ENCODE measurements at places on chromosomes 16 and 17. TPM values are rescaled to one million over a fixed set of nuclear protein-coding genes. Genes with fewer than 3 reads are reported as not detected.

- H3K27me3 ChIP-seq = no peaks in the 10 kb centered on the region
- H3K27ac ChIP-seq = no peak overlapping the region
- no peak overlapping the region for H3K4me3 ChIP-seq
Observed at GRCh38 chr17:42873315-42873714, 22.3 kb downstream of the AOC3 start.

DNA sequence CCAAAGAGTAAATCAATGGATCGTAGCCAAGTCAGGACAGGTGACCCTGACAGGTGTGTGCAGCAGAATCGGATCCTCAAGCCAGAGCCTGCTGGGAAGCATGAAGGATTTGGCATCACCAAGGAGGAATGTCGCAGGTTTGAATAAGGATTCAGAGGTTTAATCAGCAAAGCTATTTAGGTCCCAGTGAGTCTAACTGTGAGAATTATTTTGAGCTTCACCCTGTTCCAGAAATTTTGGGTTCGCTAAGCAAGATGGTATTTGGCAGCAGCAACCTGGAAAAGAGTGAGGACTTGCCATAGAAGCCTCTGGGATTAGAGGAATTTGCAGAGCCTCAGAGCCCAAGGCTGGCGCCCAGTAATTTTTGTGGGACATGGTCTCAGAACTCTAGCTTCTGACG is 173.0 kb downstream of the CCDC182 start:
- no peaks in the 10 kb centered on the region for H3K4me1 ChIP-seq
- no peak overlapping the region for H3K27ac ChIP-seq
- H3K36me3 ChIP-seq = no peaks in the 10 kb centered on the region
- DNase-seq = no peak
- H3K4me3 ChIP-seq = no peak overlapping the region

DNA sequence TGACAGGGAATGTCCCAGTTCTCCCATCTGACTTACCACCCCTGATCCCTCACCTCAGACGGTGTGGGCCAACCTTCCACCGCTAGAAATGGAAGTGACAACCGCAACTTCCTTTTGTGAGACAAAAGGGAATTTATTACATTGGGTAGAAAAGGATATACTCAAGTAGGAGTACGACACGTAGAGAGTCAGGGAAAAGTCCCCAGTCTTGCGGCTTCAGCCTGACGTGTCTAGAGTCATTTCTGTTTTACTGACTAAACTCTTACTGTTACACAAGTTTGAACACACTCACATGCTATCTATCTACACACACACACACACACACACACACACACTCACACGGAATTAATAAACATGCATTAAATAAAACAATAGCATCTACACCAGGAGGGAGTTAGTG is 178.9 kb downstream of the COPRS start:
- no peaks in the 10 kb centered on the region for H3K27me3 ChIP-seq
- no peak for DNase-seq
- H3K4me3 ChIP-seq = no peak overlapping the region
- no peaks in the 10 kb centered on the region for H3K4me1 ChIP-seq
- H3K27ac ChIP-seq = no peak overlapping the region
- no peaks in the 10 kb centered on the region for H3K36me3 ChIP-seq

GRCh38 chr17:70653850-70654249 is 484.5 kb downstream of the KCNJ2 start:
- no peaks in the 10 kb centered on the region for H3K36me3 ChIP-seq
- DNase-seq = no peak
- H3K4me3 ChIP-seq = no peak overlapping the region
- H3K4me1 ChIP-seq = no peaks in the 10 kb centered on the region

GRCh38 chr17:57045868-57046704 is 39.0 kb upstream of the AKAP1 start:
- no peak for DNase-seq
- H3K36me3 ChIP-seq = no peaks in the 10 kb centered on the region
- peaks cover 6% of the 10 kb centered on the region for H3K27me3 ChIP-seq
- no peak overlapping the region for H3K27ac ChIP-seq
- H3K4me1 ChIP-seq = no peaks in the 10 kb centered on the region

- no peak overlapping the region for H3K4me3 ChIP-seq
- no peaks in the 10 kb centered on the region for H3K4me1 ChIP-seq
- no peak overlapping the region for H3K27ac ChIP-seq
- H3K27me3 ChIP-seq = no peaks in the 10 kb centered on the region
Observed at GRCh38 chr16:12752159-12752558, 51.5 kb downstream of the CPPED1 start.

- no peak overlapping the region for H3K27ac ChIP-seq
- H3K4me3 ChIP-seq = no peak overlapping the region
- H3K4me1 ChIP-seq = peaks cover 47% of the 10 kb centered on the region
Observed at GRCh38 chr17:17944743-17945142, 27.5 kb downstream of the TOM1L2 start.

DNA sequence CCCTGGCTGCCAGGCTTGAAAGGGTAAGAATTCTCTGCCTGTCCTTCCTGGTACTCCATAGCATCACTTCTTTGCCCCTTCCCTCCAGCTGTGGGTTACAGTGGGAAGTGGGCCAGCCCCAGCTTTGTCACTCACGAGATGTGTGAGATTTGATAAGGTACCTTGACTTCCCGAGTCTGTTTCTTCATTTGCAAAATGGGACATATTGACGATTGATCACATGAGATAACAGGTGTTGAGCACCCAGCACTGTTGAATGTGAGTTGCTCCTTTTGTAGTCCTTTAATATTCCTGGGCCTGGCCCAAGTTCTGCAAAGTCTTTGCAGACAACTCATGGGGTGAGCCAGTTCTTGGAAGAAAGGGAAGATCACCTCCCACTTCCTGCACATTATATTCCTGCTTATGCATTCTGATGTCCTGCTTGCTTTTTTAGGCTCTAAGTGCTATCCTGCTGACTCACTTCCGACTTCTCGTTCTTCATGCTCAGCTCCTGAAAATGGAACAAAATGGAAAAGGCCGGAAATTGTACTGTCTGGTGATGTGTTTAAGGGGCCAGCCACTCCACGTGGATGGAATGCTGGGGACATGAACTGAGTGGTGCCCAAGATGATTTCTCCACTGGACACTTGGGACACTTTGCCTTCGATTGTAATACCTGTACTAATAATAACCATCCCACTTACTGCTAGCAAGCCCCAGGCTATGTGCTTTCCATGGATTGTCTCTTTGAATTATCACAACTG is 8.3 kb upstream of the NLK start:
- no peak overlapping the region for H3K27ac ChIP-seq
- no peaks in the 10 kb centered on the region for H3K36me3 ChIP-seq
- H3K4me3 ChIP-seq = no peak overlapping the region
- no peaks in the 10 kb centered on the region for H3K4me1 ChIP-seq
- DNase-seq = no peak
- no peaks in the 10 kb centered on the region for H3K27me3 ChIP-seq

- peaks cover 10% of the 10 kb centered on the region for H3K36me3 ChIP-seq
- H3K27me3 ChIP-seq = no peaks in the 10 kb centered on the region
- no peak for DNase-seq
- H3K4me3 ChIP-seq = no peak overlapping the region
Observed at GRCh38 chr17:40327735-40328385, 18.9 kb downstream of the RARA start.

DNA sequence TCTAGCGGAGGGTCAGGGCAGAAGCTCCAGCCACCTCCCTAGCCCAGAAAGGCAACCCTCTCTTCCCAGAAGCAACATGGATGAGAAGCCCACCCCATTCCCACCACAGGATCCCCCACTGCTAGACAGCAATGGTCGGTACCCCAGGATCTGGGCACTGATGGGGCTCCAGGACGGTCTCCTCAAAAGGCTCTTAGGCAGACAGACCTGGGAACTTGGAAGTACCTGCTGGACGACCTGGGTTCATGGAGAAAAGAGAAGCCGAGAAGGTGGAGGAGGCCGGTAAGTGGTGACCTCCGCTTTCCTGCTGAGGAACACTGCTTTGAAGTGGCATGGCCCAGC is 96.6 kb downstream of the TBC1D16 start:
- no peak overlapping the region for H3K27ac ChIP-seq
- peaks cover 10% of the 10 kb centered on the region for H3K4me1 ChIP-seq
- no peaks in the 10 kb centered on the region for H3K27me3 ChIP-seq
- no peak for DNase-seq

DNA sequence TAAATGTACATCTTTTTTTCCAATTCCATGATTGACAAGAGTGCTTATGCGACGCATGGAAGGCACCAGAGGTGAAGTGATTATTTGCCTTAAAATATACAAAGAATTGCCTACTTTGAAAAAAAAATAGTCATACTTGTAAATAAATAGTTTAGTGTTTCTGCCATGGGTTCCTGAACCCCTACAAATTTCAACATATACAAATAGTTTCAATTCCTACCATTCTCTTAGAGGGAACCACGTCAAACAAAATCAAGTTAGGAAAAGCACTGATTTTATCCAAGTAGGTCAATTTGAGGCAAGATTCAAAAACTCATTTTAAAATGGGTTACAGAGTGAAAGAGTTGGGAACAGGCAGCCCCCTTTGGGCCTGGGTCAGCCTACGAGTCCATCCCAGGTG is 11.7 kb downstream of the CMTM3 start:
- no peaks in the 10 kb centered on the region for H3K27me3 ChIP-seq
- H3K36me3 ChIP-seq = peaks cover 23% of the 10 kb centered on the region
- no peak overlapping the region for H3K27ac ChIP-seq

- H3K36me3 ChIP-seq = peaks cover 15% of the 10 kb centered on the region
- no peaks in the 10 kb centered on the region for H3K27me3 ChIP-seq
- H3K4me1 ChIP-seq = no peaks in the 10 kb centered on the region
- no peak for DNase-seq
- H3K4me3 ChIP-seq = no peak overlapping the region
- H3K27ac ChIP-seq = no peak overlapping the region
Observed at GRCh38 chr16:87696726-87697125, 69.1 kb downstream of the KLHDC4 start.

GRCh38 chr16:30053376-30054015 is 12.1 kb upstream of the ALDOA start:
- H3K36me3 ChIP-seq = no peaks in the 10 kb centered on the region
- H3K27me3 ChIP-seq = no peaks in the 10 kb centered on the region
- peaks cover 37% of the 10 kb centered on the region for H3K4me1 ChIP-seq
- peak overlapping the region; percentile 72 for H3K27ac ChIP-seq
- DNase-seq = no peak
- H3K4me3 ChIP-seq = peak overlapping the region; percentile 81

- no peaks in the 10 kb centered on the region for H3K27me3 ChIP-seq
- H3K36me3 ChIP-seq = peaks cover 17% of the 10 kb centered on the region
- peak overlapping the region; percentile 64 for H3K4me3 ChIP-seq
- H3K27ac ChIP-seq = peak overlapping the region; percentile 90
- H3K4me1 ChIP-seq = peaks cover 52% of the 10 kb centered on the region
- DNase-seq = no peak
Observed at GRCh38 chr17:48047113-48047740, 932 bp upstream of the NFE2L1 start.

DNA sequence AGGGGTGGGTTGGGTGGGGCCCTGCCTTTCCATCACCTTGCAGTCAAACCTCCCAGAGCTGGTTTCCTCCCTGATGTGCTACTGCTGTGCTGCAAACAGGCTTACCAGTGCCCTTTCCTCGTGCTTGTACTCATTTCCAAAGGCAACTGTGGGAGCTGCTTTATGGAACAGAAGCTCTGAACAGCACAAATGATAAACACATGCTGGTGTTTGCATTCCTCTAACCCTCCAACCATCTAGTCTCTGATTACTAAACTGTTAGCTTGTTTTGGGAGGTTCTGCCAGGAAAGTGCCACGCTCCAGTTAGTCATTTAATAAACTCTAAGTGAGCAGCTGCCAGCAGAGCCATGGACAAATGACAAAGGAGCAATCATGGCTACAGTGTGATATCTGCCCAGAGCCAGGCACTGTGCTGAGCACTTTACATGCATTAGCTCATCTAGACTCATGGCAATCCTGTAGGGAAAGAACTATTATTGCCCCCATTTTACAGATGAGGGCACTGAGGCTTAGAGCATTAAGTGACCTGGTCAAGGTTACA is 110.4 kb downstream of the VAT1L start:
- no peak overlapping the region for H3K4me3 ChIP-seq
- H3K27me3 ChIP-seq = peaks cover 26% of the 10 kb centered on the region
- no peaks in the 10 kb centered on the region for H3K36me3 ChIP-seq
- H3K27ac ChIP-seq = no peak overlapping the region
- no peak for DNase-seq
- H3K4me1 ChIP-seq = no peaks in the 10 kb centered on the region

DNA sequence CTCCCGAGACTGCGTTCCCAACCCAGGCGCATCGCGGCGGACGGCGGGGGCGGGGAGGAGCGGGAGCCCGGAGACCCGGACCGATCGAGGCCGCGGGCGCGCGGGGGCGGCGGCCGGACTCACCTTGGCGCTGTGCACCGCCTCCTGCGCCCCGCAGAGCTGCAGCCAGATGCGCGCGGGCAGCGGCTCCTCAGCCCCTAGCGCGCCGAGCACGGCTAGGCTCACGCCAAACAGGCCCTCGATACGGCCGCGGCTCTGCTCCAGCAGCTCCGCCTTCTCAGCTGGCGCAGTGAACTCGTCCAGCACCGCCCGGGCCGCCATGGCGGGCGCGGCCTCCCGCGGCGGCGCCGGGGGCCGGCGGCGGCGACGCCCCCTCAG is 339 bp downstream of the N4BP1 start:
- H3K27me3 ChIP-seq = no peaks in the 10 kb centered on the region
- no peak for DNase-seq
- H3K27ac ChIP-seq = peak overlapping the region; percentile 95
- H3K36me3 ChIP-seq = no peaks in the 10 kb centered on the region

DNA sequence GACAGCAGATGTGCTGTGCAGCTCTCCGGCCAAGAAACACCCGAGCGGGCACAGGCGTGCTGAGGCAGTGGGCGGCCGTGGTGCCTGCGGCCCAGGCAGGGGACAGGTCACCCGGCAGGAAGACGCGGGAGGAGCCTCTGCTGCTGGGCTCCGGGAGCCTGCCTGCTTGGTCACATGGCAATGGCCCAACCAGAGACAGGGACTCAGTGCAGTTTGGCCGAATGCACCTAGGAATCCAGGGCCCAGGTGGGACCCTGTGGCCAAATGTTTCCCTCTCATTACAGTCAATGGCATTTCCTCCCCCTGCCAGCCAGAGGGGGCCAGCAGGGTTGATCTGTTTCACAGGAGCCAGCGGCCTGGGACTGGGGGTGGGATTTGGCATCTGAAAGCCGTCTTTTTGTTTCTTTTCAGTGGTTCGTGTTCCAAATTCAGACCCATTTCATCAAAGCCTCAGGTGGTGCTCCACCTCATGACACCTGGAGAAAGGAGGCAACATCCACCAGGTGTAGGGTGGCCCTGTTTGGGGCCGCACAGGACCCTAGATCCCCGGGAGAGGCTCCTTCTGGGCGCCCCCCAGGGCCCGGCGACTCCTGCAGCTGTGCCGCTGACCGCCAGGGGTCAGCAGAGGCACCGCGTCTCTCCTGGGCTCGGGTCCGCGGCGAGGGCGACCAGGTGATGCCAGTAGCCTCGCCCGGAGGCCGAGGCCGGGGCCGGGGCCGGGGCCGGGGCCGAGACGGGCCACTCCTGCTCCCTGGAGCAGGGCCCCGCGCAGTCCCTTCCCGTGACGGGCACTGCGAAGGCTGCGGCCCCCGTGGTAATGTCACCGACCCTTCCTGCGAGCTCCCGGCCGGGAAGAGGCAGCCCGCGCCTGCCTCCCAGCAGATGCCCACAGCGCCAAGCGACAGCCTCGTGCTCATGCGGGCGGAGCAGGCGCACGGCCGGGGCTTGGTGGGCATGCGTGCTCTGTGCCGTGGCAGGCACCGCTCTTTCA is 118.5 kb downstream of the C16orf78 start:
- H3K27me3 ChIP-seq = no peaks in the 10 kb centered on the region
- H3K27ac ChIP-seq = no peak overlapping the region
- no peaks in the 10 kb centered on the region for H3K36me3 ChIP-seq
- H3K4me1 ChIP-seq = peaks cover 6% of the 10 kb centered on the region
- peak; percentile 15 for DNase-seq
- H3K4me3 ChIP-seq = peak overlapping the region; percentile 50

Gene KRTAP2-2
- 1.2 TPM for total RNA-seq

Gene EVI2B
- total RNA-seq = 0.20 TPM

Gene ZNF286A
- 37.0 TPM for total RNA-seq

Gene CNTD1
- total RNA-seq = not detected

Gene SLC5A2
- total RNA-seq = 0.10 TPM

Gene ITGAL
- 1.4 TPM for total RNA-seq

Gene UBE2Z
- 119 TPM for total RNA-seq

Data from HCT116 (cell line).